ENCODE measurements at places on chromosomes 7 and 10.

GRCh38 chr7:44898039-44898438 lies 12.7 kb upstream of the PURB start:
- DNase-seq = no peak

DNA sequence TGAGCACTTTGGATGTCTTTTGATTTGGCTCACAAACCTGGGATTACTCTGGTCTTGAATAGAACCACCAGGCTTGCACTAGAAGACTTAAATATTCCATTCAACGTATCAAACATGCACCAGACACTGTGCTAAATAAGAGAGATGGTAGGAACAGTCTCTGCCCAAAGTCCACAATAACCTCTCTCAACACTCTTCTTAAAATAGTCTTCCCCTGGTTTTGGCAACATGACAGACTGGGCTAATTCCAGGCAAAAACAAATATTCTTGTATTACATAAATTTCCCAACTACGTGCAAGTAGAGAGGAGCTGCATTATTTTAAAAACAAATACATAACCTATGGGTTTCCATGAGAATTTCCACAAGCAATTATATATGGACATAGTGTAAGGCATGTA lies 64.8 kb upstream of the PAPSS2 start:
- no peak for DNase-seq

DNA sequence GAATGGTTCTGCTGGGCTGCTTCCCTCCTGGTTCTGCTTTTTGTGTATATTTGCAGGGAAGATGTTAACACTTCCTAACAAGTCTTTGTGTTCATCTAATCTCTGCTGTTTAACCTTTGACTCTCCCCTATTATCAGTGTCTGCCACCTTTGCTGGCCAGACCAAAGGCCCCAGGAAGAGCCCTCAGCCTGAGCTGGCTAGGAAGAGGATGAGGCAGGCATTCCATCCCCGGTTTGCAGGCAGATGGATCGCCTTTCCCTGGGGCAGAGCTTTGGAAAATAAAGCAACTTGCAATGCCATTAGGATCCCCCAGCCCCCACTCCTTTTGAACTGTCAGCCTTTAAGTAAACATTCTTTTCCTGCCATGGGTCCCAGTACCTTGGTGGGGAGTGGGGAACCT lies 19.0 kb downstream of the DPCD start:
- DNase-seq = no peak

DNA sequence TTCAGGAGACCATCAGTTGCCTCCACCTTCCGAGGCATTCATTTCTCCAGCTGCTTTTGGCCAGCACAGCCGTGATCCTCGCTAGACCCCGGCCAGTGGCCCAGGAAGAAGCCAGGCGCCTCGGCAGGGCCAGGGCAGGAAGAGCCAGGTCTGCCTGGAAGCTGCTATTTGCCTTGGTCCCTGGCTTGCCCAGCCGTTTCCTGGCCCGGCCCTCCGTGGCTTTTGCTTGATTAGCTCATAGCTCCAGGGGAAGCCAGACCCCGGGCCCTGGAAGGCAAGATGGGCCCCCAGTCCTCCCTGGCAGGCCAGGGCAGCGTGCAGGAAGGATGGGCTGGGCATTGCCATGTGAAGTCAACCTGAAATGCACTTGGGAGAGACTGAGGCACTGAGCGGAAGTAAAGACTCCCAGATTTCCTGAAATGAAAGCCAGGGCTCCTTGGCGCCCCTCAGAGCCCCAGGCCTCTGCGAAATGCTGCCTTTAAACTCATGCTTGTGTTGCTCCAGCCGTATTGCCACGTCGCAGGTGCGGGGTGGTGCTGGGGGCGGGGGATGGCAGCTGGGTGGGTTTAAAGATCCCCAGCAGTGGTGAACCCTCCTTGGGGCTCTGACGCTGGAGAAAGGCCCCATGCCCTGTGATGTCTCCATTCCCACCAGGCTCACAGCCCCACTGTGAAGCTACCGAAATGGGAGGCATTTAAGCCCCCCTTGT lies 160.6 kb downstream of the GRK5 start:
- DNase-seq = no peak

DNA sequence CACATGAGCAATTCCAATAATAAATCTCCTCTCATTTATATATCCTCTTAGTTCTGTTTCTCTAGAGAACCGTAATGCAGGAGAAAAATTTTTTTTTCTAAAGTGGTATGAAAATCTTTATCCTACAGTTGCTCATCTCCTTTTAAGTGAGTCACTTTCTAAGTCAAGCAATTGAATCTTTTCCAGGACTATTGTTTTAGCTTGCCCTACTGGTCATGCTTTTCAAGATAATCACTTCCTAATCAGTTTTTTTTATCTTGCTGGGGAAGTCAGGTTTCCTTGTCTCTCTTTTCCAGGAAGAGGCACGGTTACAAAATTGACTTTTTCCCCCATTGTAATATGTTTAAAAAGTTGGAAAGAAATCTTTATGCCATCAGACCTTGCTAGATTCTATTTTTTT lies 44.0 kb downstream of the INPP5F start:
- no peak for DNase-seq

DNA sequence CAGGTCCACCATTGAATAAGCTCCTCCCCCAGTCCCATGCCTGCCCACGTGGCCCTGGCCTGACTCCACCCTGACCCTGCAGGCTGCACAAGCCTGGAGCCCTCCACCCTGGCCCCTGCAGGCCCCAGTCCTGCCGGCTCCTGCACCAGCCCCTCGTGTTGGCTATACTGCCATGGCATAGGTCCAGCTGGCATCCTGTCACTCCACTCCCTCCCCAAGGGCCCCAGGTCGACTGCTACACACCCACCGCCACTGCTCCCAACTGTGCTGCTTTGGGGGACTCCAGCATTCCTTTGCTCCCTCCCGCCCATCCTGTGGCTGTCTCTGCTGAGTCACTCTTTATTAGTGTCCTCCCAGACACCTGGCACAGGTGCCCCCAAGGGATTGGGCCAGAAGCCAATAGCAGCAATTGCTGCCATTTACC lies 32.4 kb upstream of the HSPA12A start:
- no peak for DNase-seq

GRCh38 chr7:101985903-101986734 lies 168.7 kb downstream of the CUX1 start:
- DNase-seq = no peak

DNA sequence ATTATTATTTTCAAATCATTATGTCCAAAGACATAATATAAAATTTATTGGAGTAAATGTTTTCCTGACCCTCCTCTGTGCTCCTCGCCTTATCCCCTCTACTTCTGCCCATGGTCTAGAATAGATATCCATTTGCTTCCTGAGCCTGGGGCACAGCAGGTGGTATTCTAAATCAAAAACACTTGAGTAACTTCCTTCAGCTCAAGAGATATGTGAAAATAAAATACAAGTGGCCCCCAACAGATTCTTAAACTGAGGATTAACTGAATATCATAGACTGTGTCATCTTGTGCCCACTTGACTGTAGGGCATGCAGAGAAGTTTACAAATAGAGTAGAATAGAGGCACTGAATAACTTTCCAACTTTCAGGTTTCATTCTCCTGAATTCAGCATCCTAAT lies 59.1 kb downstream of the HGF start:
- DNase-seq = no peak
